ENCODE measurements at places on chromosomes 6 and 20. TPM values are rescaled to one million over a fixed set of nuclear protein-coding genes. Genes with fewer than 3 reads are reported as not detected.

Gene GLP1R
- total RNA-seq, result not detected

Gene MUC22
- total RNA-seq, result not detected

Gene TBXT
- not detected for total RNA-seq

Gene FAM229B
- 10.6 TPM for total RNA-seq

Gene TRDN
- total RNA-seq, result not detected
